ENCODE measurements at places on chromosomes 1 and 21.
A peak's percentile ranks its signal among the peaks of the same experiment; 100 is the strongest.

- H3K4me1 ChIP-seq = no peaks in the 10 kb centered on the region
- H3K36me3 ChIP-seq = no peaks in the 10 kb centered on the region
- no peak overlapping the region for H3K27ac ChIP-seq
- H3K4me3 ChIP-seq = no peak overlapping the region
Measured at GRCh38 chr1:80566123-80566522, 1234.6 kb upstream of the ADGRL2 start.

GRCh38 chr1:156226116-156226538 lies 13.3 kb downstream of the PMF1 start:
- no peaks in the 10 kb centered on the region for H3K4me1 ChIP-seq
- H3K36me3 ChIP-seq = peaks cover 74% of the 10 kb centered on the region
- H3K27ac ChIP-seq = peak overlapping the region; percentile 71
- DNase-seq = no peak
- H3K4me3 ChIP-seq = no peak overlapping the region

DNA sequence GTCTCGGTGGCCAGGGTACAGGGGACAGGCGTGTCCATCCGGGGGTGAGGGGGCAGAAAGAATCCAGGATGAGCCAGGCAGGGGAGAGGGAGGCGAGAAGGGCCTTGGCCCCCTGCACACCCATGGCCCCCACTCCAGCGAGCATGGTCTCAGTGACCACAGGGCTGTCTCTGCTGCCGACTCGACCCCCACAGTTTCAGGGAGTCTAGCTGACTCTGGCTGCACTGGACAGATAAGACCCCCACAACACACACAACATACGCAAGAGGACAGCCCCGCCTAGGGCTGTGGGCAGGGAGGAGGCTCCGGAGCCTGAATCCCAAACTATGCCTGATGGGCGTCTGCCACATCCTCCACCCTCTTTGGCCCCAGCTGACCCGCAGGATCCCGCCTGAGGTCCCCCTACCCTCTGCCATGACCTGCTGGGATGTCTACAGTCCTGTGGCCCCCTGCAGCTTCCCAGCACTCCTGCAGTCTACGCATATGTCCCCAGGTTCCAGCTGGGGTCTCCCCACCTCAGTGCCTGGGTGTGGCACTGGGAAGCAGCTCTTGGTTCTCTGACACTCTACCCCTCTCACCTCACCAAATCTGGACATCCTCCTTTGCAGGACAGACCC lies 22.0 kb downstream of the WNT9A start:
- no peaks in the 10 kb centered on the region for H3K27me3 ChIP-seq
- peaks cover 62% of the 10 kb centered on the region for H3K4me1 ChIP-seq
- H3K27ac ChIP-seq = no peak overlapping the region
- no peaks in the 10 kb centered on the region for H3K36me3 ChIP-seq
- no peak overlapping the region for H3K4me3 ChIP-seq

DNA sequence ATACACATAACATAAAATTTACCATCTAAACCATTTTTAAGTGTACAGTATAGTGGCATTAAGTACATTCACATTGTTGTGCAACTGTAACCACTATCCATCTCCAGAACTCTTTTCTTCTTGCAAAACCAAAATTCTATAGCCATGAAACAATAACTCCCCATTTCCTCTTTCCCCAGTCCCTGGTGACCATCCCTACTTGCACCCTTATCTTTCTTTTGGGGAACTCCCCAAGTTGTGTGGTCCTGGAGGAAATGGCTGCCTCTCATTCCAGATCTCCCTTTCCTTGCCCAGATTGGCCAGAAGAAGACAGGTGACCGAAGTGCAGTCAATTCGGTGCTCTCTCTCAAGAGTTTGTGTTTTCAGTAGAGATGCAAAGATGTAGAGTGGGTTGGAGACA lies 389.6 kb upstream of the C1orf87 start:
- H3K36me3 ChIP-seq = no peaks in the 10 kb centered on the region
- no peak overlapping the region for H3K4me3 ChIP-seq
- no peak for DNase-seq
- no peak overlapping the region for H3K27ac ChIP-seq

DNA sequence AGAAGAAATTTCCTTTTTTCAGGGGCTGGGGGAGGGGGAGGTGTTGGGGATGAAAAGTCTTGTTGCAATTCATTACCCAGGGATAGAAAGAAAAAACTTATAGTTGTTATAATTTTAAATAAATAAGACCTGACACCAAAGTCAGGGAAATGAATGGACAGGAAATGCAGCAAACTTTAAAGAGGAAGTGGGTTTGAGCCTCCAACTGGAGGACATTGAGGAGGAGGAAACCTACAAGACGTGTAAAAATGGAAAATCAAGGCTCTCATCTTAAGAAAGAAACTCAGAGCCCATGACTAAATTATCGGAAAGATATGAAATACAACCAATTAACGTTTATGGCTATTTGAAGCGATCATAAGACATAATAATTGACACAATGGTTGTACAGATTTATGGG lies 54.4 kb downstream of the NIBAN1 start:
- H3K27ac ChIP-seq = no peak overlapping the region
- no peaks in the 10 kb centered on the region for H3K4me1 ChIP-seq
- no peak for DNase-seq
- no peaks in the 10 kb centered on the region for H3K27me3 ChIP-seq
- H3K4me3 ChIP-seq = no peak overlapping the region

- no peaks in the 10 kb centered on the region for H3K36me3 ChIP-seq
- H3K4me3 ChIP-seq = no peak overlapping the region
- H3K27me3 ChIP-seq = no peaks in the 10 kb centered on the region
Measured at GRCh38 chr1:29415156-29415830, 179.0 kb downstream of the PTPRU start.

- H3K27ac ChIP-seq = no peak overlapping the region
- no peak overlapping the region for H3K4me3 ChIP-seq
- H3K27me3 ChIP-seq = no peaks in the 10 kb centered on the region
- no peak for DNase-seq
Measured at GRCh38 chr1:43962324-43962723, 7.5 kb upstream of the DPH2 start.

GRCh38 chr1:208254376-208254775 lies 10.2 kb upstream of the PLXNA2 start:
- H3K4me3 ChIP-seq = no peak overlapping the region
- peaks cover 38% of the 10 kb centered on the region for H3K4me1 ChIP-seq
- H3K27ac ChIP-seq = no peak overlapping the region

DNA sequence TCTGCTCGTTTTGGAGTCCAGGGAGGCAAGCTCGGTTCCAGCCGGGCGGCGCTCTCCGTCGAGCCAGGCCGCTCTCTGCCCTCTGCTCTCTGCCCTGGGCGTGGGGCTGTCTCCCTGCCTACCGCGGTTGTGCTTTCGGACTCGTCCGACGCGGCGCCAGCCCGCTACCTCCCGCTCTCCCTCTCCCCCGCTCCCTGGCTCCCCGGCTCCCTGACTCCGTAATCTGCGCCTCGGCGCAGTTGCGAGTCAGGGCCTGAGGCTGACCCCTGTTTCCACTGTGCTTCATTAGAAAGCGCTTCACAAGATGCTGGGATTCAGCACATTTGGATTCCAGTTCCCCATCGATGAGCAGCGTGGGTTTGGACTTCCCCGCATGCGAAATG lies 2.2 kb downstream of the SOX13 start:
- no peaks in the 10 kb centered on the region for H3K36me3 ChIP-seq
- no peaks in the 10 kb centered on the region for H3K4me1 ChIP-seq
- no peak for DNase-seq
- H3K27me3 ChIP-seq = no peaks in the 10 kb centered on the region
- peak overlapping the region; percentile 57 for H3K4me3 ChIP-seq

- H3K27me3 ChIP-seq = no peaks in the 10 kb centered on the region
- H3K36me3 ChIP-seq = no peaks in the 10 kb centered on the region
- H3K27ac ChIP-seq = no peak overlapping the region
- no peak overlapping the region for H3K4me3 ChIP-seq
- peak; percentile 89 for DNase-seq
Measured at GRCh38 chr1:109640285-109640865, 15.5 kb upstream of the GSTM4 start.

DNA sequence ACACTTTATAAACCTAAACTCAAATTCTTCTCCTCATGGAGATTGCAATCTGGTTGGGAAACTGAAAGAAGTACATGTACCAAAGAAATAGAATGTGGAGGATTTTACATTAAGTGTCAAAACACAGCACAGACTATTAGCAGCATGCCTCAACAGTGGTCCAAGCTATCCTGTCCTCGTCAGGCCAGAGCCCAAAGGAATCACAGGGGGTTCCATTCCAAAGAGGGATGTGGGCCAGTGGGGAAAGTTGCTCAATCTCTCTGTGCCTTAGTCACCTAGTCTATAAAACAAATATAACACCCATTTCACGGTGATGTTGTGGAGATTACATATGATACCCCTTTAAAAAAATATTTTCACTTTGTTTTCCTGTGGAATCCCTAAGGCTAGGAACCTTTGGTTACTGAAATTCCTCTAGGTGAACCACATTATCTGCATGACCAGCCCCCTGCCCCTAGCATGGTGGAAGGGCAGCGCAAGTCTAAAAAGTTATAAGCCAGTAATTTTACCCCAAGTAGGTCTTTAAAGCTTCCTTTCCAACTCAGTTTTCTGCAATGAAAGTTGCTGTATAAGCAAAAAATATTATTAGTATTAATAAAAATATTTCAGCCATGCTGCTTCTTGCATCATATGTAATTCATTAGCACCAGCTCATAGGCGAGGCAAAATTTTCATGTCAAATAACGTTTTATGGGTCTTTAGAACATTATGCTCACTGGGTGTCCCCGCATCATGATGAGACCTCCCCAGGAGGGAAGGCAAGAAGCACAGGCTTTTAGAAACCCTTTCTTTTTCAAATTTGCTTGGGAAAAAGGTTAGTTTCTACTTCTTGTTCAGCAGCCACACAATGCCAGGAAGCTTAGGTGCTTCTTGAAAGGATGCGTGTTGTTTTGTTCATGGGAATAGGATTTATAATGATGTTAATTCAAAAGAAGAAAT lies 548.8 kb upstream of the PKN2 start:
- H3K4me3 ChIP-seq = no peak overlapping the region
- no peak for DNase-seq
- H3K36me3 ChIP-seq = no peaks in the 10 kb centered on the region
- H3K4me1 ChIP-seq = no peaks in the 10 kb centered on the region
